ENCODE measurements at places on chromosomes 7 and 10. TPM values are rescaled to one million over a fixed set of nuclear protein-coding genes. Genes with fewer than 3 reads are reported as not detected.

SDK1 gene
- total RNA-seq, result 1.5 TPM

ABLIM1 gene
- 105 TPM for total RNA-seq

MGMT gene
- 16.5 TPM for total RNA-seq

MRM2 gene
- total RNA-seq, result 26.9 TPM

LRRC18 gene
- not detected for total RNA-seq

CCT6A gene
- 222 TPM for total RNA-seq

LRRN3 gene
- total RNA-seq, result not detected

NSUN5 gene
- total RNA-seq, result 52.9 TPM

PNLIPRP2 gene
- total RNA-seq, result not detected

PKD2L1 gene
- total RNA-seq, result not detected

DLX6 gene
- not detected for total RNA-seq

PIK3AP1 gene
- not detected for total RNA-seq

ACBD7 gene
- total RNA-seq, result 0.63 TPM

TACR2 gene
- total RNA-seq, result not detected

POM121 gene
- 42.2 TPM for total RNA-seq

C7orf33 gene
- total RNA-seq, result not detected

SPDYE11 gene
- not detected for total RNA-seq

NPC1L1 gene
- not detected for total RNA-seq

RBP3 gene
- total RNA-seq, result not detected

IFIT1B gene
- not detected for total RNA-seq

EVX1 gene
- not detected for total RNA-seq

OPN1SW gene
- total RNA-seq, result not detected

UCMA gene
- not detected for total RNA-seq

GDF2 gene
- total RNA-seq, result not detected

FBXO24 gene
- 0.37 TPM for total RNA-seq

Measured in MCF 10A (cell line).